ENCODE measurements at places on chromosomes 4 and X.
A peak's percentile ranks its signal among the peaks of the same experiment; 100 is the strongest.

- DNase-seq: no peak
These were observed 2.4 kb downstream of the MAN2B2 start for GRCh38 chr4:6577409-6577808.

- no peak for DNase-seq
These were observed 96.3 kb downstream of the GEMIN8 start for GRCh38 chrX:13933352-13933751.

- DNase-seq: peak; percentile 96
These were observed 134.4 kb downstream of the SMIM20 start for GRCh38 chr4:26048378-26048882.

GRCh38 chr4:86043755-86044592 lies 315.9 kb downstream of the MAPK10 start:
- DNase-seq: peak; percentile 81

GRCh38 chr4:1900624-1901023 lies 29.4 kb downstream of the NSD2 start:
- DNase-seq: no peak

GRCh38 chr4:6362896-6363295 lies 93.2 kb downstream of the WFS1 start:
- peak; percentile 18 for DNase-seq

DNA sequence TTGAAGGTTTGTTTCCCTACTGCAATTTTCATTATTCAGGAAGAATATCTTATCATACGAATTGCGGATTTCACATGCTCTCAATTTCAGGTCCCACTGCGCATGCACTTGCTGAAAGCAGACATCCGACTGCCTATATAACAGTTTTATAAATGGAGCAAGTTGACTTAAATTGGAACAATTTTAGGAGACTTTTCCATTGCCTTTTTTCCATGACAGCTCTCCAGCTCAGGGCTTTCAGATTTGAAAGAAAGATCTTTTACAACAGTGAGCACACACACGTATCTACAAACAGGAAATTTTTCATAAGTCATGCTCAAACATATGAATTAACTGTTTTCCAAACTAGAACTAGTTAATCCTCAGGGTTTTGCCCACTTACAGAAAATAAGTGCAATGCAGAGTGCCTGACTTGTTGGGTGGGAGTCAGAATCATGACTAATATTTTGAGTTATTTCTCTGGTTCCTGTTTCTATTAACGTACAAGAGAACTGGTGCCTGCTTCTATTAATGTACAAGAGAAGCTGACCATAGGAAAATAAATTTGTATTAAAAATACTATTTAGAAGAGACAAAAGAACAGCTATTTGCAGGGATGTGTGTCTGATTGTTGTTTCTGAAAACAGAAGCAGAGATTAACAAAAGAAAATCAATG lies 137.9 kb downstream of the GPC3 start:
- no peak for DNase-seq

DNA sequence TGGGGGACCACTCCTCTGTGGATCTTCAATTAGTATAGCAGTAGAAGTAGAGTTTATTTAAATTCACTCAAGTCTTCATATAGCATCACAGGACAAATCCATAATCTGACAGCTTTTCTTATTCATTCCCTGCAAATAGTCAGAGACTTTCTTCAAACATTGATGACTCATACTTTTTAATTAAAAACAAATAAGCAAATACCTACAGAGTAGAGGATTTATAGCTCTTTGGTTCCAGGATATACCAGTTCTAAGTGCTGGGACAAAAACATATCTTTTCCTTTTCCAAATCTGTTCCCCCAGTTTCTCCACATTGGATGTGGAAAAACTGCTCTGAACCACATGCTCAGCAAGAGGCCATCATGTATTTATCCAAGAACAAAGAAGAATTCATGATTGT lies 24.1 kb downstream of the EMCN start:
- peak; percentile 27 for DNase-seq

GRCh38 chr4:15653420-15653819 lies 1.7 kb downstream of the FBXL5 start:
- DNase-seq: no peak

DNA sequence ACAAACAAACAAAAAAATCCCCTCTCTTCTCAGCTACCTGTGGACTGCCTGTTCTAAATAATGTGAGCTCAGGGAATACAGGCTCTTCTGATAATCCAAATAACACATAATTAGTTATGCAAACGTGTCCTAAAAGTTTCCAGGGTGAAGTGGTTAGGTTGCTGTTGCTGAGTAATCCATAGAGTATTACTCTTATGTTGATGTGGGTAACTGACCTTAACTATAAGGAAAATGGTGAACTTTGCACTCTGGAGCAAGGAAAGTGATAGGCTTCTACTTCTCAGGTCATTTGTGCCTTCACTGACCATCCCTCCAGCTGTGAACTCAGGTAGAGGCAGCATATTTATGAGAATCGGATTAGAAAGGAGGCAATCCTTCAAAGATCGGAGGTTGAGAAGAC lies 19.9 kb downstream of the MSN start:
- DNase-seq: no peak

- DNase-seq: no peak
These were observed 16.7 kb upstream of the YTHDC1 start for GRCh38 chr4:68366600-68366999.

DNA sequence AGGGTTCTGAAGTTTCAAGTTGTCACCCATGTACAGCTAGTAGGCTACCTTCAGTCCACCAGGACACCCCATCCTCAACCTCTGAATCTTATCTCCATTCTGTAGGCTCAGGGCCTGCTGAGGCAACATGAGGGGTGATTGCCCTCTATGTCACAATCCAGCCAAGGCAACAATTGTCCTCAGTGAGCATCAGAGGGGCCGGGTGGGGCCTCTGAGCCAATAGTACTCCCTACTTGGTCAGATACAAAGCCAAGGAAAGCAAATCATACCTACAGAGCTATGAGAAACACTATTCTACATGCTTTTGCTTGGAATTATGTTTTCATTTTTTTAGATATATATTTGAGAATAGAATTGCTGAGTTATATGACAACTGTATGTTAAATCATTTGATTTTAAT lies at the start of gene ACTRT1:
TSS of gene ACTRT1 (minus strand) at position 101 of the 400 bp plus-strand sequence. CDS start 197 bp downstream, outside the sequence.
- no peak for DNase-seq

GRCh38 chrX:103554687-103555424 lies 30.5 kb upstream of the TCEAL4 start:
- DNase-seq: peak; percentile 28

DNA sequence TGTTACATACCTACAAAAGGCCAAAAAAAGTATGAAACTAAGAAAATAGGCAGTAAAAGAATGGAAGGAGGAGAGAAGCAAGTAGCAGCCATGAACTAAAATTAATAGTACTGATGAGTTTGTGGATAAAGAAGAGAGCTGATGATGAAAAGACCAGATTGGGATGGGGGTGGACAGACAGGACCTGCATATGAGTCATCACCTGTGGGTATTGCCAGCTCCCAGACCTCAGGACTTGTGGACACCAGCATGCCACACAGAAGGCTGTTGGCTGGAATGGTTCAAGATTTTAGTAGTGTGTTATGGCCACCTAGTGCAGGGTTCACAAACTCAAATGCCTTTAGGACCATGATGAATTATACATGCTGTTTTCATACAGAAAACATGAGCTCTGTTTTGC lies 58.9 kb downstream of the ARX start:
- peak; percentile 17 for DNase-seq

DNA sequence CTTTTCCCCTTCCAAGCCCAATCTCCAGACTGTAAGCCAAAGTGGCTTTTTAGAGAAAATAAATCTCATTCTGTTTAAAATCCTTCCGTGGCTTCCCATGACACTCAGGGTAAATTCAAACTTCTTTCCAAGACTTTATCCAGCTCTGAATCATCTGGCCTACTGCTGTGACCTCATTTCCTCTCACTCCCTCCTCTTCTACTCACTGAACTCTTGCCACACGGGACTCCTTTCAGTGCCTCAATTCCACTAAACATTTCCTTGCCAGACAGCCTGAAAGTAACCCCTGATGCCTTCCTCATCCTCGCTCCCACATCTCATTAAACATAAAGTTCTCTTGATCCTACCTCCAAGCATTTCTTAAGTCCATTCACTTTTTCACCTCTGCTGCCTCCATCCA lies 27.8 kb upstream of the RNF128 start:
- DNase-seq: peak; percentile 49

GRCh38 chr4:164783976-164784375 lies 30.0 kb downstream of the SMIM31 start:
- no peak for DNase-seq

DNA sequence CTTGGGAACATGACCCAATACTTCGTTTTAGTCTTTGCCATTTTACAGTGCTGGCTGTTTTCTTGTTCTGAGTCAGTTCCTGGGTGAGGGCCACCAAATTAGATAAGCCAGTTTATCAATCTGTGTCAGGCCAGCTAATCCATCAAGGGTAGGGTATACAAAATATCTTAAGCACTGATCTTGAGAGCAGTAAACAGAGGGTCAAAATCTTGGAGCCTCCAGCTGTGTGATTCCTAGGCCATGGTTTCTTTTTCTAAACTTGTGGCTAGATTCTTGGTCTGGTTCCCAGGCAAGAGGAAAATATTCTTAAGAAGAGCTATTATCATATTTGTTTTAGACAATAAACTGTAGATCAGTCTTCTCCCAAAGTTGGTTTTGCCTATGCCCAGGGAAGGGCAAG lies 1396.6 kb upstream of the PABPC4L start:
- no peak for DNase-seq

- DNase-seq: no peak
These were observed 642.6 kb upstream of the FAM241A start for GRCh38 chr4:111502626-111503025.

GRCh38 chr4:48841045-48841827 lies 10.3 kb downstream of the OCIAD1 start:
- DNase-seq: no peak

GRCh38 chr4:147980586-147980985 lies 248.7 kb downstream of the ARHGAP10 start:
- DNase-seq: no peak

- DNase-seq: peak; percentile 6
These were observed 147.9 kb upstream of the CTSO start for GRCh38 chr4:156101571-156101970.

DNA sequence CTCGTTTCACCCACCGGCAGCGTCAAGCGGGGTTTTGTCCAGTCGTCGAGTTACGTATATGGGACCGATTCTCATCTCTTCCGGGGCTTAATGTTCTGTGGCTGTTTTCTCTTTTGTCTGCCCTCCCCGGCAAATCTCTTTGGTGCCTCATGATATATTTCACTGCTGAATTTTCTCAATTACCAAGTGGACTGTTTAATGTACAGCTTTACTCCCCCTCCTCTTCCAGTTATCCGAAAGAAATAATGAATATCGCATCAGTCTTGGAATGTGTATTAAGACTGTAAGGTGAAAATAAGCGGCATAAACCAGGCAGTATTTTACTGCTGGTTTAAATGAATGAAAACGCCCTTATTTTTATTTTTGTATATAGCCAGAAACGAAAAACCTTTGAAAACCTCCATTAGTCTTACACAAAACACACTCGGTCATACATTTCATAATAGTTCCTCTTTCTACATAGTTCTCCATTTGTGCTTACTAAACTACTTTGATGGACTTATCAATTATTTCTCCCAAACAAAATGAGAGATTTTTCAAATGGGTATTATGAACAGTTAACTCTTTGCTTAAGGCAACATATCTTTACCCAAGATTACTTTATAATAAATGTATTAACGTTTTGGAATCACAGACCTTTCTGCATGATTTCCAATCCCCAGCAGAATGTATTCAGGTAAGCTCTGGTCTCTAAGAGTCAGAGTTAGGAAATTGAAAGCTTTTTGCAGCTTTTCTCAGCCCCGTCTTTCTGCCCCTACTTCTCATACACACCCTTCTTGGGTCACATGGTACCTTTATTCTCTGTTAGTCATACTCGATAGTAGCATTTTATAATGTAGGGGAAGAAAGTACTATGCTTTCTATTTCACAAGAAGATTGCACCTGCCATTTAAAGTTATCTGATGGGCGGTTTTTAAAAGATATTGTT lies 979 bp downstream of the RP2 start:
- DNase-seq: peak; percentile 44

DNA sequence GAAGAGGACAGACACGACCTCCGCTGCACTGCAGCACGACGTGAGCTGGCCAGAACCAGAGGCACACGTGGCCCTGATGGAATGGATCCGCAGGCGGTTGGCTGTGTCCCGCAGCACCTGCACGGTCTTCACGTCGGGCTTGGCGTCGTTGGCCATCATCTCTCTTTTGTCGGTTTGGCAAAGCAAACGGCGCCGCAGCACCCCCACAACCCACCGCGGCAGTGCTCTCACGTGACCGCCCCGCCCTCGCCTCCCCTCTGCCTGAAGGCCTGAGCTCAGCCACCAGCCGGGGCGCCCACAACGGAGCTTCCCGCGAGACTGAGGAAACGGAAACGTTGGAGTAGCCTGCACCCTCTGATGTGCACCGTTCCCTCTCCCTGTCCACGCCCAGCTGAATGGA lies at the start of gene TKTL2:
TSS of gene TKTL2 (minus strand) at position 179 of the 400 bp plus-strand sequence. CDS start at position 159, 20 bp downstream.
- no peak for DNase-seq

- no peak for DNase-seq
These were observed 56.9 kb upstream of the SMIM10 start for GRCh38 chrX:134933911-134934310.

GRCh38 chr4:79650217-79650616 lies 242.2 kb upstream of the GK2 start:
- no peak for DNase-seq

- DNase-seq: no peak
These were observed 159.6 kb upstream of the RBPJ start for GRCh38 chr4:26161030-26161824.

DNA sequence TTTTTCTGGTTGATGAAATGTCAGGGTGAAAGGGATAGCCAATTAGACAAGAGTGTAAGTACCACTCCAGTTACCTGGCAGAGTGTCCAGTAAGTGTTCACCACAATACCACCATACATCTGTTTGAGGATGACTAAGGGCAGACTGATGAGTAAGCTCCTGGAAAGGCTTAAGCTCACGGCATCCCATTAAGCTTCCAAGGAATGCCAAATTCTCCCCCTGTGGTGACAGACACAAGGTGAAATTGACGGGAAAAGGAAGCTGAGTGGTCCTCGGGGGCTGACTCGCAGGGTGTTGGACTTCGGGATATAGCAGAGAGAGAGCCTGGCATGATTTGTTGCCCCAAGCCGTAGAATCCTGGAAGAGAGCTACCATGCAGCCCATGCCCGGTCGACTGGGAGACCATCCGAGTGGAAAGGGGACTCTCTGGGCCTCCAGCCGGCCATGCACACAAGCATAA lies 7.6 kb upstream of the BST1 start:
- DNase-seq: peak; percentile 98

- DNase-seq: no peak
These were observed 352.3 kb upstream of the TENM3 start for GRCh38 chr4:181890911-181891310.

GRCh38 chrX:49879656-49880277 lies 483 bp downstream of the USP27X start:
- DNase-seq: no peak

DNA sequence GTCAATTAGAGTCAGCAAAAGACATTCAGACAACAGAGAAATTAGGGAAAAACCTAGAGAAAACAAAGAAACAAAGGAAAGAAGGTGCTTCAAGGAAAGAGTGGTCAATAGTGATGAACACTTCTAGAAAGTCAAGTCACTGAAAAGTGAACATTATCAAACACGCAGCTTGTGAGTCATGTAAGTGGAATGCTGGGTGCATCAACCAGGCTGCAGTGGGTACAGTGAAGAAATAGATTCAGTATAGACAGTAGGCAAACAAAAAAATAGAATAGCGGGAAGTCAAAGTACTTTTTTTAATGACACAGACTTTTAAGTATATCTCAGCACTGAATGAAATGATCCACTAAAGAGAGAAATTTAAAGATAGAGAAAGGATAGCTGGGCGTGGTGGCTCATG lies 245.8 kb downstream of the ARHGAP24 start:
- DNase-seq: peak; percentile 45

GRCh38 chrX:137424679-137425078 lies 141.2 kb upstream of the ZIC3 start:
- no peak for DNase-seq

GRCh38 chr4:168630445-168631187 lies 133.8 kb downstream of the PALLD start:
- peak; percentile 65 for DNase-seq
